Suppressor macrophage treated with lipopolysaccharide for 4 hours (primary cell): ENCODE measurements at places on chromosomes 7 and 10.

DNA sequence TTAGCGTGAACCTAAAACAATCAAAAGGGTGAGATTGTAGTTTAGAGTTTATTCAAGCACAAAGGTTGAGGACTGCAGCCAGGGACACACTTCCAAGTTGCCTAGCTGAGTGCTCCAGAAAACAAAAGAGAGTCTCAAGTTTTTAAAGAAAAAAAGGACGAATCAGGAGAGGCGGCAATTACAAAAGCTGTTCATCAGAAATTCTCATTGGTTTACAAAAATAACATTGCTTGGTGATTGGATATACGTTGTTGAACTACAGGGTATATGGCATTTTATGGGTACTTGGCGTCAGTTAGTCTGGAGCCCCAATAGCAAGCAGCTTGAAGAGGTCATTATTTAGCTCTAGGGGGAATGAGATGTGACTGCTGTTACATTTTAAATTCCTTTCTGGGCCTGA lies 11.5 kb downstream of the ZNF438 start:
- DNase-seq, result no peak

GRCh38 chr10:94878649-94879048 lies 59.8 kb upstream of the CYP2C9 start:
- DNase-seq, result no peak

GRCh38 chr10:131755200-131755599 lies 145.6 kb upstream of the PPP2R2D start:
- no peak for DNase-seq

GRCh38 chr7:68622500-68622899 lies 975.8 kb upstream of the AUTS2 start:
- no peak for DNase-seq

GRCh38 chr7:44289341-44290251 lies 35.8 kb downstream of the CAMK2B start:
- DNase-seq, result no peak

DNA sequence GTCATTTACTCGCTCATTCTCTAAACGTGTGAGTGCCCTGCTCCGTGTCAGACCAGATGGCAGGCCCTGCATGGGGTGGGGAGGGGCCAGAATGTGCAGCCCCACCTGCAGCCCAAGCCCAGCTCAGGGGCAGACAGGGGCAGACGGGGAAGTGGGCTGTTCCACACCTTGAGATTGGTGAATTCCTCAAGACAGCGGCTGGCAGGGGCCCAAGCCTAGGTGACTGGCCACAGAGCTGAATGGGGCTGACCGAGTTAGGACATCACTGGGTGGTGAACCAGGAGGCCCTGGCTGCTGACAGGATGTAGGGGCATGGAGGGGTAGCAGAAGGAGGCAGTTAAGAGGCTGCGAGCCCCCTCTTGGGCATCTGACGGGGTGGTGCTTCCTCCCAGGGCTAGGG lies 79.1 kb downstream of the MGMT start:
- DNase-seq, result no peak

DNA sequence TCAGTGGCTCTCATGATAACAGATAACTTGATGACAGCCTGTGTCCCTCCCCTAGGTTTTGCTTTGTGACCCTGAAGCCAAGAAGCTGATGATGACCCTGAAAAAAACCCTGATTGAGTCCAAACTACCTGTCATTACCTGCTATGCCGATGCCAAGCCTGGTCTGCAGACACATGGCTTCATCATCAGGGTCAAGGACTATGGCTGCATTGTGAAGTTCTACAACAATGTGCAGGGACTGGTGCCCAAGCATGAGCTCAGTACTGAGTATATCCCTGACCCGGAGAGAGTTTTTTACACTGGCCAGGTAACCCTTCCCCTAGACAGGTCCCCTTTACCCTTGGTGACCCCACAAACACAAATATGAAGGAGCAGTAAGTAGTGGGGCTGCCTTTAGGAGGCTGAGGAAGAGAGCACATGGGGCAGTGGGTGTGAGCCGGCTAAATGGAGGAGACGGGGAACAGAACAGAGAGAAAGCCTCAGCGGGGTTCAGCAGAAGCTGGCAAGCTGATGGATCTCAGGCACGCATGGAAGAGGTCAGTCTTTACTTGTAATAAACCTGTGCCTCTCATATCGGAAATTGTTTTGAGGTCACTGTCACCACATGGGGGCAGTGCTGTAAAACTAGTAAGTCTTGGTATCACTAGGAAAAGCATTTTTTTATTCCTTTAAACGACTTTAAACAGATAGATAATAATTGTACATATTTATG lies 20.2 kb downstream of the PDCD11 start:
- DNase-seq, result peak; percentile 81

- DNase-seq, result no peak
Measured at GRCh38 chr7:137165241-137165640, 178.3 kb downstream of the PTN start.

DNA sequence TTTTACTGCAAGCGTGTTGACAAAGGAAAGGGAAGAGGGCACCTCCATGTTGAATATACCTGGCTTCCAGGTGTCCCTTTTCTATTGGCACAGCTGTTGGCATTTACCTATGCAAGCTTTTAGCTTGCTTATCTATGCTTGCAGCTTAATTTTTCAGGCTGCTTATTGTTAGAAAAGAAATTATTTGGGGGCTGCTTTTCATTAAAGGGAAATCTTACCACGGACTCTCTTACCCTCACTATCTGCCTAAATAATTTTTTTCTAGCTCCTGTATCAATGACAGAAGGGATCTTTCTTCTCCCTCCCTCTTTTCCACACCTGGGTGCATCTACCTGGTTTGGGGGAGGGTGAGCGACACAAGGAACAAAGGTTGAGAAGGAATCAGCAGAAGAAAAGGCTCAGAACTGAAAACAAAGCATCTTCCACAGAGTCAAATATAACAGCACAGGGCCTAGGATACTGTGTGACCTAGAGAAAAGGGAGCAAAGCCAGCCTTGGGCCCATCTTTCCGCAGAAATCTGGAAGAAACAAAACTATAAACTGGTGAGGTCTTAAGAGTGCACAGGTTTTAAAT lies 15.2 kb upstream of the GJC3 start:
- DNase-seq, result no peak
